ENCODE measurements at places on chromosomes 4 and X.

DNA sequence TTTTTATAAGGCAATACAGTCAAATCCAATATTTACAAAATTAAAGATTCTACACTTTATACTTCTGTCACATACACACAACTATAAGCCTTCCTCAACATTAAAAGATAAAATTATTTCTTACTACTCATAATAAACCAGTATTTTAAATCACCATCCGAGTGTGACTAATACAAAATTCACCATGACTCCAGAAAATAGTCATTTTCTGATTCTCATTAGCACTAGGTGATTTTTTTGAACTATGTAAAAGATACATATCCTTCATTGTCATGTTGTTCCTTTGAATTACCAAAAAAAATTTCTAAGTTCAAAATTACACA, 646 bp upstream of the SLC7A11 start:
- no peak for DNase-seq

GRCh38 chr4:84879651-84880200, 86.8 kb downstream of the WDFY3 start:
- peak; percentile 4 for DNase-seq

- DNase-seq, result no peak
Observed at GRCh38 chrX:136639506-136640176, 8.3 kb upstream of the CD40LG start.

GRCh38 chr4:24195991-24196736, 306.3 kb upstream of the PPARGC1A start:
- DNase-seq, result no peak

- no peak for DNase-seq
Observed at GRCh38 chr4:152877868-152878267, 58.3 kb upstream of the FHDC1 start.

GRCh38 chrX:124690495-124690894, 344.1 kb downstream of the SH2D1A start:
- no peak for DNase-seq

GRCh38 chr4:149723065-149723464, 92.6 kb downstream of the IQCM start:
- no peak for DNase-seq

GRCh38 chr4:181685911-181686310, 557.3 kb upstream of the TENM3 start:
- DNase-seq, result peak; percentile 63

- DNase-seq, result peak; percentile 10
Observed at GRCh38 chr4:34181311-34181841, 2062.9 kb downstream of the ARAP2 start.

DNA sequence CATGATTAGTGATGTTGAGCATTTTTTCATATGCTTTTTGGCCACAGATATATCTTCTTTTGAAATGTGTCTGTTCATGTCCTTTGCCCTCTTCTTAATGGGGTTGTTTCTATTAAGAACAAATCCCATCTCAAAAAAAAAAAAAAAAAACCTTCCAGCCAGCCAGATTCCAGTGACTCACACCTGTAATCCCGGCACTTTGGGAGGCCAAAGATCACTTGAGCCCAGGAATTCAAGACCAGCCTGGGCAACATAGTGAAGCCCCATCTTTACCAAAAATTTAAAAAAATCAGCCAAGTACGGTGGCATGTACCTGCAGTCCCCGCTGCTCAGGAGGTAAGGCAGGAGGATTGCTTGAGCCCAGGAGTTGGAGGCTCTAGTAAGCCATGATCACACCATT, 5.1 kb downstream of the RAB33B start:
- no peak for DNase-seq

DNA sequence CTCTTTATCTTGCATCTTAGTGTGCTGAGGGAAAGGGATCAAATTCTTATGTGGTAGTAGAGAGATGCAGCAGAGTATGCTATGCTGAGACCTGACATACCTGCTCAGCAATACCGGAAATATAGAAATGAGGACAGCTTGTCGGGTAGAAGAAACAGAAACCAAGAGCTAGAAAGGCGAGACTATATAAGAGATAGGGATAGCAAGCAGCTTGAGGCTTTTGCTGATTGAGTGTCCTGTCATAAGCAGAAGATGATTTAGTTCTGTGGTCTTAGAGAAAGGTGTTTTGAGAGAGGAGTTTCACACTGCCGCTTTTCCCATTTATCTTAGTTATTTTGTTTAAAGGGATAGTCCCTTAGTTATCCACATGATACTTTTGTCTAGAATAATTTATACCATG, 31.7 kb downstream of the USP9X start:
- DNase-seq, result no peak

GRCh38 chr4:123257591-123257990, 139.0 kb upstream of the SPRY1 start:
- no peak for DNase-seq

DNA sequence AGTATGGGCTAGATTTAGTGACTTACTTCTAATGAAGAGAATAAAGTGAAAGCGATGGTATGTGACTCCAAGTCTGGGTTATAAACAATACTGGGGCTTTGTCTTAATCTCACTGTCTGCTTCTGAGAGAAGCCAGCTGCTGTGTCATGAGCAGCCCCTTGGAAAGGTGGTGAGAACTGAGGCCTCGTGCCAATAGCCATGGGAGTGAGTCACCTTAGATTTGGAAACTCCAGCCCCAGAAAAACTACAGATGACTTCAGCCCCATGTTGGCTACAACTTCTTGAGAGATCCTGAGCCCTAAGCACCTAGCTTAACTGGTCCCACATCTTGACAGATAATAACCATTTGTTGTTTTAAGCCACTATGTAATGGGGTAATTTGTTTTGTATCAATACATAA, 77.6 kb downstream of the CWH43 start:
- no peak for DNase-seq

DNA sequence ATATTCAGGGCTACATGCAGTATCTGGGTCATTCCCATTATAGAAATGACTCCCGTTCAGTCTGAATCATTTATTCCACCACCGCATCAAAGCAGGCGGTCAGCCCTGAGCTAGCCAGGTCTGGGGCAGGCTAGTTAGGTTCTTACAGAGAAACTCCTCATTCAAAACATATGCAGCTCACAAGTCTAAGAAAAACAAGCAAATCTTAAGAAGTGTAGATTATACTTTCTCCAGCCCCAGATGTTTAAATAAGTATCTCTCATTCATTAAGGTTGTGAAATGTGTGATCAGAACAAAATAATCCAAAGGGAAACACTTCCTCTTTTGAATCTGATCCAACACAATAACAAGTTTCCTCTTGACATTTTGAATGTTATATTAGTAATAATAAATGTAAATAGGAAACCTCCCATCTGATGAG, 441.9 kb downstream of the INPP4B start:
- DNase-seq, result peak; percentile 70

- no peak for DNase-seq
Observed at GRCh38 chrX:43467608-43468234, 188.4 kb upstream of the MAOA start.

- no peak for DNase-seq
Observed at GRCh38 chr4:6473264-6474052, 1.0 kb upstream of the PPP2R2C start.

DNA sequence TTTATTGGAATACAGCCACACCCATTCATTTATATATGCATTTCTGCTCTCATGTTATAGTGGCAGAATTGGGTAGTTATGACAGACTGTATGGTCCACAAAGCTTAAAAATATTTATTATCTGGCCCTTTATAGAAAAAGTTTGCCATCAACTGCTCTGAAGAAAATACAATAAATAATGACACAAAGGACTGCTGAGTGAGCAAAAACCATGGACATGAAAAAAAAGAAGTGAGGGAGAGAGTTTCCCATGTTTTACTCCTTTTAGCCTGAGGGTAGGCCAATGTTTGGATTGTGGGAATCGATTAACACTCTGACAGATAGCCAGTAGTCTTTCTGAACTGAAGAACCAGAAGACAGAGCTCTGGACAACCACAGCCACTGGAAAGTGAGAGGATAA, 149.2 kb downstream of the CHRDL1 start:
- DNase-seq, result no peak

- DNase-seq, result no peak
Observed at GRCh38 chrX:118669435-118669834, 58.0 kb upstream of the IL13RA1 start.

- no peak for DNase-seq
Observed at GRCh38 chr4:146176891-146177290, 1.4 kb downstream of the LSM6 start.

DNA sequence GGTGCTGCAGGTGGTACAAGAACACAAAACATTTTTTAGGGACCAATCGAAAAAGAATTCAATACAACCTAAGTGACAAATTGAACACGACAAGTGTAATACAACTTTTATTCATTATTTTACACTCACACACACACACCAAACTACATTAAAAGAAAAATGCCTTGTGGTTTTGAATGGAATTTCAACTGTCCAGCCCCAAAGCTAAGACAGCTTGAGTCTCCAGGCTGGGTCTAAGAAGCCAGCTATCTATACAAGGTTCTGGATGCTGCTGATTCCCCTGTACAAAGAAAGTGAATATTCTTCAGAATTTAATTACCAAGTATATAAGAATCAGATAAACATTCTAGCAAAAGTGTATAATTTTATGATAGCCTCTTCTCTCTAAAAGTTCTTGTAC, 118.2 kb downstream of the PPP3CA start:
- peak; percentile 18 for DNase-seq

Measured in AG08395 (cell line).